DMS153 (cell line): ENCODE measurements at places on chromosomes 3 and 15.

GRCh38 chr3:189602471-189602870 lies 28.7 kb upstream of the TP63 start:
- DNase-seq, result no peak

- DNase-seq, result no peak
These were observed 58.5 kb downstream of the CCNL1 start for GRCh38 chr3:157101486-157101885.

GRCh38 chr15:101458908-101459578 lies 30.5 kb downstream of the PCSK6 start:
- no peak for DNase-seq

DNA sequence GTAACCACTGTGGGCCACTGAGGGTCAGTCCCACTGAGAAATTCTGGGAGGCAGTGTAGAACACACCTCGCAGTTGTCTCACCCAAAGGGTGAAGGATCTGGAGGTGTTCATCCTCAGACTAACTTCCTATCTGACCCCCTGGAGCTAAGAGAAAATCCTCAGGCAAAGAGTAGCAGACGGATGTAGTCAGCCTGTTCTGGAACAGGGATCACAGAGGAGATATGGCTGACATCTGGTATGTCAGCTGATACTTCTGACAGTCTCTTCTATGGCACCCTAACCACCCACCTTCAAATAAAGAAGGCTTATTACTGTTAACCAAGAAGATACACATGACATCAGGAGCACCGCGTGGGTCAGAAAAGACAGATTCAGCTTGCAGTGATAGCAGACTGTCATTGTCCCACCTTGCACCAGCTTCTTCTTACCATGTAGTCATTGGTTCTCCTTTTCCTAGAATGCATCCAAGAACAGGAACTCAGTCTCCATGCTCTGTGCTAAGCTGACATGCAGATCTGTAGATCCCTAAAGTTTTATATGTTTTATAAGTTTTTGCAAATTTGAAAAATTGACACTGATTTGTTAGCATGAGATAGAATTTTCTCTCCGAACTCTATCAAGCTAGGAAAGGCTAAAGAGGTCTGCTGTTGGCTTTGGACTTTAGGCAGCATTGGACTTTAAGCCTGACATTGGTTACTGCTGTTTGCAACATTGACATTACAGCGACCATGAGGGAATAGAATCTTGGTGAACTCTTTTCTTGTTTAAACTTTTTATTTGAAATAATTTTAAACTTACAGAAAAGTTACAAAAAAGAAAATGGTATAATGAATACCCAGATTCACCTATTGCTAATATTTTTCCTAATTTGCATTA lies 60.4 kb downstream of the KBTBD12 start:
- no peak for DNase-seq

- no peak for DNase-seq
These were observed 21.0 kb downstream of the FAIM start for GRCh38 chr3:138629526-138629925.

- DNase-seq, result no peak
These were observed 104.9 kb downstream of the OCA2 start for GRCh38 chr15:27993996-27994780.

- DNase-seq, result no peak
These were observed 726.4 kb upstream of the SGO1 start for GRCh38 chr3:20912406-20912805.

DNA sequence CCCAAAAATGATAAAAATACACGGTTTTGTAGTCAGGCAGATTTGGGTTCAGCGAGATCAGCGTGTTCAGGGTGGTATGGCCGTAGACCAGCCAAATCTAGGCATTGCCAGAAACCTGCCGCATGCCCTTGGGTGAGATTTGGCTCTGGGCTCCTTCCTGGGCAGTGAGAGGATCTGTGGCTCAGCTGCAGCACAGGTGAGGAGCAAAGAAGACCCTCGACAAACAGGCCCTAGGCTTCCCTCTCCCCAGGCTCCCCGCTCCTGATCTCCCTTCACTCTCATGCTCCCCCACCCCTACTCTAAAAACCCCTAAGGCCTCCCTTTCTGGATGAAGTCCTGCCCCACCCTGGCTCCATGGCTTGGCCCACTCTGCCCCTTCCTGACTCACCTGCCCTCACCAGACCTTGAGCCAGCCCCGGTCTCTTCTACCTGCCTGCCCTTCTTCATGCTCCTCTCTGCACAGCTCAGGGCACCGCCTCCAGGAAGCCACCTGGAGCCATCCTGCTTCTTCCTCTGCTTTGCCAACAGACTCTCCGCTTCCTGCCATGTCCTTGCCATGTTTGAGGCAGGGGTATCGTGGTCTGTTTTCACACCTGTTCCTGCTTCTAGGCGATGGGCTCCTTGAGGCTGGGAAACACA lies 88.1 kb downstream of the CORO2B start:
- no peak for DNase-seq
